AG04450 (cell line): ENCODE measurements at places on chromosomes 5 and 9.

- DNase-seq, result no peak
Measured at GRCh38 chr9:122526602-122527001, 491 bp downstream of the OR1N1 start.

GRCh38 chr9:130986356-130986965 is 22.5 kb upstream of the LAMC3 start:
- no peak for DNase-seq

DNA sequence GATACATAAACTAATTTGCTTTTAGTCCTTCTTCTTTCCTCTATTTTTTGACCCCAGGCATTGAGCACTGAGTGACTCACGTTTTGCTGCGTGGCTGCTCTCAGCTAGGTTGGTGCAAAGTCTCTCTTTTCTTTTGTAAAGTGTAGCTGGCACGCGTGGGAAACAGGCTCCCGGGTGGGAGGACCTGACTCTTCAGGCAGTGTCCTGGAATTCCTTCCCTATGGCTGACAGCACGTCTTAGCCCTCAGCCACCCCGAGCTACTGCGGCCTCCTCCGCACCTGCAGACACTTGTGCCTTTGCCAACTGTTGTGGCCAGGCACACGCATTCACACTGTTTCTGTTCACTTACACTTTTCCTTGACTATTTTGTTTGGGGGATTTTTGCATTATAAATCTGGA is 877 bp upstream of the SCGB3A1 start:
- no peak for DNase-seq

- DNase-seq, result no peak
Measured at GRCh38 chr9:110123341-110124095, 84.4 kb downstream of the C9orf152 start.

DNA sequence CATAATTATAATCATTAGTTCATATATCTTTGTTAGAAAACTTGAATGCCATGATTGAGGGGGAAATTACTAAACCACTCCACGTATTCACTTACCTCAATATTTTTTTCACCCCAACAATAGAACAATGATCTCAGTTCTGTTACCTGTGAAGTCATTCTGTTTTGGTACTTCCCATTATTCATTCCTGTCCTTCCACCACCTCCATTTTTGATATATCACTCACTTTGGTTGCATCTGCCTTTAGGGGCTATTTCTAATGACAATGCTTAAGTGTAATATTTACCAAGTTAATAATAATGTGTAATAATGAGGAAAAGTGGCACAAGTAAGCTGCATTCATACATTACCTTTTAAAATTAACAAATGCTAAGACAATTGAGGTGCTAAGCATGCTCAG is 218.4 kb downstream of the SPATA31D1 start:
- no peak for DNase-seq

DNA sequence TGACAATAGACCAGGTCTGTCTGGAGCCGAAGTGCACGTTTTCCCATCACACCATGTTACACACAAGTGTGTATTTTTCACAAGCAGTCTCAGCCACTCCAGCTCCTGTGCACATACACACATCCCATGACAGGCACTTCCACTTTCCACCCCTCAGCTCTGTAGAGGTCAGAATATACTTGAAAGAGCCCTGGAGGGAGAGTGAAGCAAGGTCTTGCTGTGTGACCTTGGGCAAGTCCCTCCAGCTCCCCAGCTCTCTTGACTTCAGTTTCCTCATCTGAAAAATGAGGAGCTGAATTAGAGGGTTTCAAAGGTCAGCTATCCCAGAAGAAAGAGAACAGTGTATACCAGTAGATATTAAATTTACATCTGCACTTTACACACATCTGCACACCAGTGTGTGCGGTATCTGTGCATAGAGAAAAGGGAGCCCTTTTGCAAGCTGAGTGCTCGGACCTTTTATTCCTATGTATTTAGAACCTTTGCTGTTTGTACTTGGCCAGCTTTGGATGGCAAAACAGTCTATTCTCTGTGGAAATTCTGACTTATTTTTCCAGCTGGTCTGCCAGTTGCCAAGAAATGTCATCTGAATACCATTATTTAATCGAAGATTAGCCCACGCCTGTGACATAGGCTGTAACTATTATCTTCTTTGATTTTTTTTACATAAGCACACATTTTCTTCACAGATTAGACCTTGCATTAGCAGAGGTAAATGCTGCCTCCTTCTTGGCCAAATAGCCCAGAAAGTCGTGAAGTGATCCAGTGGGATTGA is 528.0 kb downstream of the BNC2 start:
- no peak for DNase-seq

- DNase-seq, result no peak
Measured at GRCh38 chr5:169670769-169671525, 33.9 kb downstream of the DOCK2 start.

DNA sequence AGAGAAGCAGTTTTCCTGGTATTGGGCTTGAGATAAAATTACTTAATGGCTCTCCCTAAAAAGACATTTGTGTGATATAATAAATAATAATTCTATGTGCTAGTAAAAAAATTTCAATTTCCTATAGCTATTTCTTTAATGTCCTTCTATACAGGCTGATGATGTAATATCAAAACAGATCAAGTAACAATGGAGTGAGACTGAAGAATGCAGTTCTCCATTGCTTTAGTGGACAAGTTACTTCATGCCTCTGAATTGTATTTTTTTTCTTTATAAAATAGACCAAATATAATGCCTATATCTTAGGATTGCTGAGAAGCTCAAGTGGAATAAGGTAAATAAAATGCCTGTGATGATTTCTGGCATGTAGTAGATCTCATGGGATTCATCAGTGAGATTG is 35.6 kb upstream of the NEURL1B start:
- DNase-seq, result no peak

- no peak for DNase-seq
Measured at GRCh38 chr5:133867851-133868545, 100.4 kb downstream of the C5orf15 start.

DNA sequence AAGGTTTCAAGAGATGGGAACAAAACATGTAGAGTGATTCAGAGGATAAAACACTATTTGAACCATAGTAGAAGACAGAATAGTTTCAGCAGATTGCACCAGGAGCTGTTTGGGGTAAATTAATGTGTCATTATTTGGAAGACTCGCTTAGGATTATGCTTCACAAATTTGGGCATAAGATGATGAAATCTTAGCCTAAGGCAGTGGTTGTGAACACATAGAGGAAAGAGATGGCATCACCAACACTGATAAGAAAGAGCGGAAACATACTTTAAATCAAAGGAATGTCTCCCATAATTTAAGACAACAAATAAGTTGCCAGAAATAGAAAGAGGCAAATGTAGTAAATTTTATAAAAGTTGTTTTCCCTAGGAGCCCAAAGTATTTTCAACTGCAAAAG is 66.1 kb upstream of the TBCA start:
- no peak for DNase-seq

DNA sequence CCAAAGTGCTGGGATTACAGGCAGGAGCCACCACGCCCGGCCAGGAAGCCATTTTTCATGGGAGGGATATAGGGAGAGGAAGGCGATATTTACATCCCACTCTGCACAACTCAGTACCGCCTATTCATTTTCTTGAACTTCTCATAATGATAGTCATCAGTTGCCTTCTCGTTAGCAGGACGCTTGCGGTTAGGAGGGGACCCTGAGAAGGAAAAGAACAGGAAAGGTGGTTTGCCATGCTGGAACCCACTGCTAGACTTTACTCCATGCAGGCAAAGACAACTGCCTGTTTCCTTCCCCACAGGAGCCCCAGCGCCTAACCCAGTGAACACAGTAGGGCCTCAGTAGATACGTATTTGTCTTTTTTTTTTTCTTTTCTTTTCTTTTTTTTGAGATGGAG is 4.1 kb upstream of the TOR1A start:
- DNase-seq, result no peak

DNA sequence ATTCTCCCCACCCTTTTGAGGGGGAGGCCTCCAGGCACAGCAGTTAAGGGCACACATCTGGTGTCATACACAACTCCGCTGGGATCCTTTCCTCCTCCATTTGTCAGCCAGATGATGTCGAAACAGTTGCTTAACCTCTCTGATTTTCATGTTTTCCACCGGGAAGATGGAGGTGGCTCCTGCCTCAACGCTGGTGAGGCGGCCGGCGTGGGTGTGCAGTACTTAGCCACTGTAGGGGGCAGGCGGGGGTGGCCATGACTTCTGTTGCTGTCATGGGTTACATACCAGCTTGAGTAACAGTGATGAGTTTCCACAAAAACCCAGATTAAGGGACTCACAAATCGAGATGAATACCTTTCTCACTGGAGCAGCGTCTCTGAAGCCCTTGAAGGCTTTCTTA is 63.1 kb upstream of the EPB41L4B start:
- no peak for DNase-seq

DNA sequence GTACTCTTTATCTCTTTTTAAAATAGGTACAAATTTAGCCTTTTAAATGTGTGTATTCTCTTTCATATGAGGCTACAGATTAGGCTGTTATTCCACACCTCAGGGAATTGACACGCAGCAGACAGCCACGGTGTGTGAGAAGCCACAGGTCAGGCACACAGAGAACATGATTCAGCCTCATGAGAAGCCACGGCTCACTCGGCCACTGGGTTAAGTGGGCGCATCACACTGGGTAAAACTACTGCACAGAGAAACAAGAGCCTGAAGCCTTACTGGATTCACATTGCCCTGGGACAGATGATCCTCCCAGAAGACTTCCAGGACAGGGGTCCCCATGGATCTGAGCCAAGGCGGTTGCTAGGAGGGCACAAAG is 28.2 kb downstream of the LPCAT1 start:
- no peak for DNase-seq

GRCh38 chr9:89609426-89610006 is 4.7 kb downstream of the GADD45G start:
- DNase-seq, result no peak

DNA sequence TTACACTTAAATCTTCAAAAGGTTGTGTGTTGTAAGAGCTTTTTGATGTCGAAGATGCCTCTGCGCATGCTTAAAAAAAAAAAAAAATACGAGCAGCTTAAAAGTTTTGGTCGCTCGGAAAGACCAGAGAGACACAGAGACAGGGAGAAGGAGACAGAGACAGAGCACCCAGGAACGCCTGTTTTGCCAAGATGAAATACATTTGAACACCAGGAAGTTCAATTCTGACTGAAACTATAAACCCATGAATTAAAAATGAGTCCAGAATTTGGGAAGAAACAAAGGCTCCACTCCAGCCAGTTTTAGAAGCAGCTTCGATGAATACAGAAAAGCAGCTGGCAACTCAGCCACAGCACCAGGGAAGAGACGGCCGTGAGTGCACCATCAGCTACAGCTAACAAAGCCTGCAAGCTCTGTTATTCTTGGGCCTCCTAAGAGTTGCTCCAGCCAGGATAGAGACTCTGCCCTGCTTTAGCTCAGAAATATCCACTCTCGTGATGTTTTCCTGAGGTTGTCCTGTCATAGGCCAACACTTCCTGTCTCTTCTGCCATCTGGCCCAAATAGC is 2.5 kb upstream of the ZNF474 start:
- no peak for DNase-seq

GRCh38 chr5:172567843-172568242 is 73.2 kb upstream of the NEURL1B start:
- DNase-seq, result no peak
